ENCODE measurements at places on chromosomes 6 and 20. TPM values are rescaled to one million over a fixed set of nuclear protein-coding genes. Genes with fewer than 3 reads are reported as not detected.

DNA sequence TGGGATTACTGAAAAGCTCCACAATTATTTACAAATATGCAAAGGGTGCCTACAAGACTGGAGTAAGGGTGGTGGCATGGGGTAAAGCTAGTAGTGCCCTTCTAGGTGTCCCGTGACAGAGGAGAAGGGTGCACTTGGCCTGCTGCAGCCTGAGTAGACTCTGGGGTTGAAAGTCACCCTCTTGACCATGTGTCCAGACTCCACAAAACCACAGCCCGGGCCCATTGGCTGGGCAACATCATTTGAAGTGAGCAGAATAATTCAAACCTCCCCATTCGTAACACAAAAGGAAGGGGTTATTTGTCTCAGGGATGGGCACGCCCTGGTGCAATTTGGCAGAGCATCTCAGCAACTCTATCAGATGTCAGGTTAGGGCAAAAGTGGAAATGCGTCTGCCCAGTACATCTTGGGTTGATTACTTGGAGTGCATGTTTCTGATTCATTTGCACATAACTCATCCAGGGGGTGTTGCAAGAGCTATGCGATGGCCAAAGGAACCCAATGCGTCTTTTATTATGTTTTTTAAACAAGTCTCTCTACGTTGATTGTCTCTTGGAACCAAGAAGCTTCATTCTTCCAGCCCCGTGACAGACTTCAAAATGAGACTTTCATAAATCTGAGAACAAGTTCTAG is 56.7 kb downstream of the ISM1 start:
- DNase-seq, result no peak

RTEL1 gene
- 7.3 TPM for total RNA-seq

RBM24 gene
- total RNA-seq, result 2.3 TPM

- peak; percentile 57 for DNase-seq
Observed at GRCh38 chr6:24951811-24952299, 16.1 kb upstream of the RIPOR2 start.

- no peak for DNase-seq
Observed at GRCh38 chr20:56859801-56860261, 230.7 kb downstream of the TFAP2C start.

DNA sequence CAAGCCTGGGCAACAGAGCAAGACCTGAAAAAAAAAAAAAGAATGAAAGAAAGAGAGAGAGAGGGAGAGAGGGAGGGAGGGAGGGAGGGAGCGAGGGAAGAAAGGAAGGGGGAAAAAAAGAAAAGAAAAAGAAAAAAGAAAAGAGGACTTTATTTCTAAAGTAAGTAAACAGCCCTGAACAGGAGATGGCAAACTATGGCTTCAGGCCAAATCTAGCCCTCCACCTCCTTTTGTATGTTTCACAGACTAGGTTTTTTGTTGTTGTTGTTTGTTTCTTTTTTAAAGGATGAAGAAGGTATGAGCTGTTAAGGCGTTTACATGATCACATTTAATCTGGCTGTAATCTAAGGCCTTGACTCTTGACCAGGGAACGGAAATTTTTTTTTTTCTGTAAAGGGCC is 711.1 kb upstream of the NRSN1 start:
- no peak for DNase-seq

GRCh38 chr6:79307321-79308036 is 73.0 kb upstream of the HMGN3 start:
- DNase-seq, result peak; percentile 42

PEX3 gene
- 2.0 TPM for total RNA-seq

HLA-DQB1 gene
- 1.6 TPM for total RNA-seq

TNNC2 gene
- total RNA-seq, result not detected

Data from body of pancreas (tissue), 4 donors.